ENCODE measurements at places on chromosomes 11 and 22.

DNA sequence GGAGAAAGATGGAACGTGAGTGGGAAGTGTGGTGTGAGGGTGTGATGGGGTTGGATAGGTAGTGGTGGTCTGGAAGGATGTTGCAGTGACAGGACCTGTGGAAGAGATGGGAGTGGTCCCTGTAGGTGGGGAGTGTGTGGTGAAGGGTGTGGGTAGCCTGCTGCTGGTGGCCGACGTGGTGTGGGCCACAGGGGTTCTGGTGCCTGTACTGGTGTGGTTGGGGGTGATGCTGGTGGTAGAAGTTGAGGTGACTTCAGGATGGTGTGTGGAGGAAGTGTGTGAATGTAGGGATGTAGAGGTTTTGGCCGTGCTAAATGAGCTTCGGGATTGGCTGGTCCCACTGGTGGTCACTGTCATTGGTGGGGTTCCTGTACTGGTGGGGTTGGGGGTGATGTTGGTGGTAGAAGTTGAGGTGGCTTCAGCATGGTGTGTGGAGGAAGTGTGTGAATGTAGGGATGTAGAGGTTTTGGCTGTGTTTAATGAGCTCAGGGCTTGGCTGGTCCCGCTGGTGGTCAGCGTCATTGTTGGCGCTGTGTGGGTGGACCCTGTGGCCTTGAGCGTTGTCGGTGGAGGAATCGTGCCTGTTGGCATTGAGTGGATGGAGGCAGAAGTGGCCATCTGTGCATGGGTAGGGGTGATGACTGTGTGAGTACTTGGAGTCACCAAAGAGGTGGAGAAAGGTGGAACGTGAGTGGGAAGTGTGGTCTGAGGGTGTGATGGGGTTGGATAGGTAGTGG, 19.1 kb downstream of the MUC6 start:
- no peak for DNase-seq

GRCh38 chr22:44532552-44532951, 34.5 kb upstream of the RTL6 start:
- no peak for DNase-seq

DNA sequence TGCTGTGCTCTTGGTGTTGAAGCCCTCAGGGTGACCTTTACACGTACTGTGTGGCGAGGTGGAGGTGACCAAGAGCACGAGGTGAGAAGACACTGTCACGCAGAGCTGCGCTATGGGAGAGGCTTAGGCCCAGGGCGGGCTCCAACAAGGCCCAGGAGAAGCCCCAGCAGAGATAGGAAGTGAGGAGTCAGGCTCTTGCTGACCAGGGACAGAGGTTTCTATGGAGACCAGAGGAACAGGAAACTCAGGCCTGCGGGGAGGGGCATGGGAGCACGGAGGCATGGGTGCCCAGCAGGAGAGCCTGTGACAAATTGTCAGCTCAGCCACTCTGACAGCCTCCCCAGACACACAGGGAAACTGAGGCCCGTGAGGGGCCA, 15.8 kb downstream of the DGKZ start:
- no peak for DNase-seq

GRCh38 chr11:134644476-134645456, 232.7 kb upstream of the B3GAT1 start:
- no peak for DNase-seq

DNA sequence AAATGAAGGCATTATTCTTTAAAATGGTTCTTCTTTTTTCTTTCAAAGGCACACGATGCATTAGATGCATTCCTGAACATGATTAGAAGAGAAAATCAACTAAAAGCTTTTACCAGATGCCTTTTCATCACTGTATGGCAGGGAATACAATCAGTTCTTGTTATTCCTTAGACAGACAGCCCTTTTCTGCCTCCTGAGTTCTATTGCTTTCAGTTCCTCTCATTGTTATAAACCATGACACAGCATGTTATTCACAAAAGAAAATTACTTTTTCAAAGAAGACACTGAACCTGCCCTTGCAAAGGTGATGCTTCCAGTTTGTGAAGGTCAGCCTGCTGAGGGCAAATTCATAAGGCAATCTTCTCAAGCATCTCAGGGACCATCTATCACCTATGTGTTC, 70.1 kb downstream of the FAM181B start:
- no peak for DNase-seq

DNA sequence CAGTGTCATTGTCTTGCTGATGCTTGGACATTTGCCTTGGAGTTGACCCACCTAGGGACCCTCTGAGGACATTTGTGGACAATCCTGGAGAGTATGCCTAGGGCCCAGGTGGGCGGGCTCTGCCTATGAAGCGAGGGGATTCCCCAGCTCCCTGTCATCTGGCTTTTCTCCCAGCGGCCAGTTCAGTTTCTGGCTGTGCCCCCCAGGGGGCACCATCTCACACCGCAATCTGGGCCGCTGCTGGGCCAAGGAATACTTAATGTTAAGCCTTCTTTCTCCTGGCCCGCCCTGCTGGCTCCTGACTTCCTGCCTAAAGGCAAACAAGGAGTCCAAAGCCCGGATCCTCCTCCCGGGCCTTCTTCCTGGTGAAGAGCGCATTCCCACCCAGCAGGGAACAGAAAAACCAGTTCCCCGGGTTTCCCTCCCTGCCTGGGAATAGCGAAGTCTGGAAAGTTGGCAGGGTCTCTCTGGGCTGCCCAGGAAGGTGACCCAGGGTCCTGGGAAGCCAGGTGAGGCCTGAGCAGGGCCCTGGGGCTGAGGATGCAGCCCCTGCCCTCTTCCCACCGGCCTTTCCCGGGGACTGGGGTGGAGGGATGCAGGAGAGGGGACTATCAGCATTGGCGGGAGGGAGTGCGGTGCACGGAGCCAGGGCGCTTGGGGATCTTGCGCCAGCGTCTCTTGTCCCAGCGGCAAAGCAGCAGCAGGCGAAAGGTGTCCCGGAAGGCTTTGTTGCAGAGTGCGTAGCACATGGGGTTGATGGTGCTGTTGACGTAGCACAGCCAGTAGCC, 11.9 kb downstream of the CHRM1 start:
- no peak for DNase-seq

- DNase-seq, result no peak
Measured at GRCh38 chr11:97761175-97761574, 1259.6 kb upstream of the CNTN5 start.

GRCh38 chr11:61114913-61115312, 12.6 kb downstream of the CD5 start:
- no peak for DNase-seq

GRCh38 chr11:47171856-47172255, 4.8 kb downstream of the ARFGAP2 start:
- no peak for DNase-seq

DNA sequence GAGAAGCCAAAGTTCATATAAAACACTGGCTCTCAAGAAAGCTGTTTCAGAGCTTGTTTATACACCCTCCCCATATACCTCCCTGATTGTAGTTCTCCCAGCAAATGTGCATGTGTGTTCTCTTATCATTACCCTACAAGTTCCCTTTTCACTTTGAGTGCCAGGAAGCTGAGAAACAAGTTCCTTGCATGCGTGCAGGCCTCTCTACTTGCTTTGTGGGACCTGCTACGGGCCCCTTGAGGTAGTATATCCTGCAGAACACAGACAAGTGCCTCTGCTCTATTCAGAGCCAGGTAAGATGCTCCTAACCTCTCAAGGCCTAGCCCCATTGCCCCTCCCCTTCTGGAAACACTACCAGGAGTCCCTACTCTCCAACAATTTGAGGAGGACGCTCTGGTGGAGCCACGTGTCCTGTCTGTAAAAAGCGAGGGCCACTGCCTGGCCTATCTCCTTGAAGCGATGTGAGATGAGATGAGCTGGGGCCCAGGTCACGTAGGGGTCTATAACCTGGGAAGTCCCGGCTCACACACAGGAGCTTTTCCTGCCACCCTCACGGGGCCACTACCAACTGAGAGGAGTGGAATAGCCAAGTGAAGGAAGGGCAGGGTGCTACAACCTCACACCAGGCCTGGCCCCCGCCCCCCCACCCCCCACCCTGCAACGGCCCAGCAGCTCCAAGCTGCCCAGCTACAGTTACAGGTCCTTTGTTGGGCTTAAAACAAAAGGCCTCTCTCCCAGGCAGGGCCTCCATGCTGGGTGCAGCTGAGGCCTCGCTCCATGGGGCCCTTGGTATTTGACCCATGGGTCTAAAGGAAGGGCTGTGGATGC, 2.6 kb upstream of the ATP5MGL start:
- no peak for DNase-seq

- no peak for DNase-seq
Measured at GRCh38 chr11:119258180-119258579, 52.0 kb downstream of the CBL start.

- no peak for DNase-seq
Measured at GRCh38 chr22:38032681-38033521, 24.3 kb upstream of the PICK1 start.

DNA sequence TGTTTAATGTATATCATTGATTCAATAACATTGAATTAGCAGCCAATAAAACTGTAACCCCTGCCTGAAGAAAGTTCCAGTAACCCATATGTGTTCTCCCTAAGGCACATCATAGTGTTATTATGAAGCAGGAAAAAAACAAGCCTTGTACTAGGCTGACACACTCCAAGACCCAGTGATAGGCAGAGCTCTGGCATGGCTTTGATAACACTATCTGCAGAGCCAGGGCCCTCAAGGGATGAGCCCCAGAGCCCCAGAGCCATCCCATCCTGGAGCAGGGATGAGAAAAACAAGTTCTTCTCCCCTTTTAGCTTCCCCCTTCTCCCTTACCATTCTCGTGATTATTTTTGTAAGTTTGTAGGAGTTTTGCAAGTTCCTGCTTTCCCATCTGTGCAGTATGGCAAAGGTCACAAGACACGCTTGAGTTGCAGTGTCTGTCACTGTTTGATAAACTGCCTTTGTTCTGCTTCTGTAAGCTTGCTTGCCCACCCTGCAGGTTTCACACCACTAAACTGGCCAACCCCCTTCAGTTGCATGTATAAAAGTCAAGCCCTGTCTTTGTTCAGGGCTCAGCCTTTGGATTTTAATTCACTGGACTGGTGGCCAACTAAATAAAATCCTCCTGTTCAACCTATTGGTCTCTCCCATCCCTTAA, 22.3 kb upstream of the GUCY1A2 start:
- no peak for DNase-seq

GRCh38 chr11:120932305-120932915, 91.5 kb upstream of the TBCEL start:
- DNase-seq, result no peak

GRCh38 chr11:19656140-19656541, 56.5 kb upstream of the NAV2 start:
- no peak for DNase-seq

GRCh38 chr22:26487996-26488395, 4.3 kb downstream of the SRRD start:
- DNase-seq, result no peak

DNA sequence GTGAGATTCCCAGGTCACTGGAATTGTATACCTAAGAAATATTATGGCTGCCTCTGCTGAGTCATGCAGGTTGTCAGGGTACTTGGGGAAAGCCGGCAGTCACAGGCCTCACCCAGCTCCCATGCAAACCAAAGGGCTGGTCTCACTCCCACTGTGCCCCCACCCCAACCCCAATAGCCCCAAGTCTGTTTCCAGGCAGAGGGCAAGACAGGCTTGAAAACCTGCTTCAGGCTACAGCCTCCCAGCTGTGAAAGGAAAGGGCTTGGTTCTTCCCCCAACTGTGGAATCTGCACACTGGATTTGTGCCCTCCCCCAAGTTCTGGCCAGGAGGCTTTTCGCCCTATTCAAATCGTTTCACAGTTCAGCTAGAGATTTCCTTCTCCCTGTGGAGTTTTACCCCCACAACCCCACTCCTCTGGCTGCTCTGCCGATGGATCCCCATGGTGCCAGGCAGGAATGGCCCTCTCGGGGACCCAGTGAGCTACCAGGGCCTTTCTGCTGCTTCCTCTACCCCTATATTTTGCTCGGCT, 37.0 kb upstream of the ABTB2 start:
- DNase-seq, result no peak

- no peak for DNase-seq
Measured at GRCh38 chr11:405323-405953, 9.4 kb downstream of the SIGIRR start.

DNA sequence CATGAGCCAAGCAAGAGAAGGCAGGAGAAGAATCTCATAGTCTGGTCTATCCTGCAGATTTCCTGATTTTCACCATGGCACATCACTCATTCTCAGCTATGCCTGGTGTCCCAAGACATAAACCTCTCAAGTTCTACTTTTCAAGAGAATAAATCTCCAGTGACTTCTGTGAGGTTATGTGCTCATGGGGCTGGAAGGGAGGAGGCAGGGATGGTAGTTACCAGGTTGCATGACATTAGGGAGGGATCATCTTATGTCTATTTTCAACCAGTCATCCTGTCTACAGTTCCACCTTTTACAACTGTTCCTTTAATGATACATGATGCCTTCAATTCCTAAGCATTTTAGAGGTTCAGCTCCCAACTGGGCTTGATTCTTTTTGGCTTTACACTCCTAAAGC, 297.7 kb downstream of the SOX6 start:
- DNase-seq, result no peak

- DNase-seq, result no peak
Measured at GRCh38 chr11:38648604-38649003, 2050.6 kb upstream of the RAG2 start.

DNA sequence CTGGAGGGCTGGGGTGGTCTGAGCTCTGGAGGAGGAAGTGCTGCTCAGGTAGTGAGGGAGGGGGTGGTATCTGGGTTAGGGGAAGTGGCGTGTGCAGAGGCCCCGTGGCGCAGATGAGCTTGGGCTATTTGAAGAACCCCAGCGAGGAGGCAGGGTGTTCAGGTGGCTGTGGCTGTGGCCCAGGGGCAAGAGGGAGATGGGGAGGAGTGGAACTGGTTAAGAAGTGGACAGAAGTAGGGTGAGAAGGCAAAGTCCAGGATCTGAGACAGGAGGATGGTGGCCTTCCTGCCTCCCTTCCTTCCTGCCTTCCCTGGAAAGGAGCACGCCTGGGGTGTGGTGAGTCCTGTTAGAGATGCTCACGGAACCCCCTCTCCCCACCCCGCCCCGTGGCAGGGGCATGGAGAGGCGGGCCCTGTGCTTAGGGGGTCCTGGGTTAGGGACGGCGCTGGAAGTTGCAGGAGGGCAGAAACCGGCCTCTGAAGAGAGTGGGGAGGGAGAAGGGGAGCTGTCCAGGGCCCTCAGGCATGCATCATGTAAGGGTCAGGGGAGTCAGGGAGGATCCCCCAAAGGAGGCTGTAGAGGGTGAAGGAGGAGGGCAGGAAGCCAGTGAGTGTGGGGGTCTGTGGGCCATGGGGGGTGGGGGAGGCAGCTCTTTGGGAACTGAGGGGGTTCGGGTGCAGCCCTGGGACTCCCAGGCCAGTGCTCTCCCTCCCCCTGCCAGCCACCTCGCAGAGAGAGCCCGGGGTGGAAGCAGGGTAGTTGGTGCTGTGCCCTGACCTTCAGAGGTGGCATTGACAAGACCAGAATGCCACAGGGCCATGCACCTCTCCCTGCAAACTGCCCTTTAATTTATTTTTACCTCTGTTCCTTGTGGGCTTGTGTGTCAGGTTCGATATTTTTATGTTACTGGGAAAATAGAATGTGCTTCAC, 63.7 kb upstream of the PARVG start:
- DNase-seq, result no peak

DNA sequence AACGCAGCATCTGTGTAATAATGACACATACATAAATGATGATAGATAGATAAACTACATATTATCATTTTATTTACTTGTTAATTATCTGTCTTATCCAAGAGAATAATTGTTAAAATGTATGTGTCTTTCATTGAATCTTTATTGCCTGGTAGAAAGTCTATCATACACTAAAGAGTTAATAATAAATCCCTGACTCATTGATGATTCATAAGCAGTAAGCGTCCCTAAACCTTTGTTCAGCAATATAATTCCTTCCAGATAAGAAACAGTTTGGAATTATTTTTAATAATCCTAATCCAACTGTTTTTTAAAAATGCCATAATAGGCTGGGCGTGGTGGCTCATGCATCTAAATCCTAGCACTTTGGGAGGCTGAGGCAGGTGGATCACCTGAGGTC, 655.6 kb upstream of the CNTN5 start:
- no peak for DNase-seq

- no peak for DNase-seq
Measured at GRCh38 chr11:37946155-37946766, 1348.2 kb upstream of the RAG2 start.
